ENCODE measurements at places on chromosomes 16 and 17.

GRCh38 chr16:10817514-10817913 lies 1.1 kb downstream of the TVP23A start:
- no peak for DNase-seq

DNA sequence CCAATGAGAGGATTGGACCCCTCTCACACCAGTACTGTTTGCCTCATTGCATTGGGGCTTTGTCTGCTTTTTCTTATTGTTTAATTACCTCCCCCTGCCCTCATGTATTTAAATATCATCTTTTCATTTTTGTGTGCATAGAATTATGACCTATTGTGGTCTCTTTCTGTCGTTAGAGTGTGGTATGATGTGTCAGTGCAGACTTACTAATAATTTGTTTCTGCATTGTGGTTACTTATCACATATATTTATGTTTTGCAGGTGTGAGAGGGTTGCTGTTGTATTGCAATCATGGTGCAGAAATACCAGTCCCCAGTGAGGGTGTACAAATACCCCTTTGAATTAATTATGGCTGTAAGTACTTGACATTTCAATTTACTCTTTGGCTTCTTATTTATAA lies 2.5 kb downstream of the SEC14L1 start:
- DNase-seq = no peak

DNA sequence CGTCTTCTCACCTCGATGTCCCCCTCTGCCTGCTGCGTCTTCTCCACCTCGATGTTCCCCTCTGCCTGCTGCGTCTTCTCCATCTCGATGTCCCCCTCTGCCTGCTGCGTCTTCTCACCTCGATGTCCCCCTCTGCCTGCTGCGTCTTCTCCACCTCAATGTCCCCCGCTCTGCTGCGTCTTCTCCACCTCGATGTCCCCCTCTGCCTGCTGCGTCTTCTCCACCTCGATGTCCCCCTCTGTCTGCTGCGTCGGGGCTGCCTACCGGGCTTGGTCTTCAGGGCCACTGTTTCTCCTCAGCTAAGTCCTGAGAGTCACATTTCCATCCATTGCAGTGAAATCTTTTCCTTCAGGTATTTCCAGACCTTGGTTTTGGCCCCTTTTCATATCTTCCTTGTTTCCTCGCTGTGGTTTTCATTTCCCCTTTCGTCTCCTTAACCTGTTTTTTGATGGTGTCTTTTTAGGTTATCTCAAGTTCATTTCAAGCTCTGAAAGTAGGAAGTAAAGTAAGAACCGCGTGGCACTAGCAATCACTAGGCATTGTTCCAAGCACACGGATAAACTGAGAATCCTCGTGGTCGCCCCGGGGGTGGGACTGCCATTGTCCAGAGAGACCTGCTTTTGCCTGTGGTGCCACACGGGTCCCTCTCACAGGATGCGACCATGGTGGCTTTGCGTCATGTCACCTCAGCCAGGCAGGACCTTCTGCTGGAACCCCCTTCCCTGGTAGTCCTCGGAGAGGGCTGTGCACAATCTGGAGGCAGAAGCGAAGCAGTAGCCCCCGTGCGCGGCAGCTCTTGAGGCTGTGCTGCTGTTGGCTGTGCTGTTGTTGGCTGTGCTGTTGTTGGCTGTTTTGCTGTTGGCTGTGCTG lies 9.5 kb upstream of the ZNF750 start:
- no peak for DNase-seq

- DNase-seq = no peak
Measured at GRCh38 chr17:48093341-48094045, 7.8 kb downstream of the CBX1 start.

GRCh38 chr16:85176541-85177447 lies 64.5 kb upstream of the CIBAR2 start:
- DNase-seq = no peak

DNA sequence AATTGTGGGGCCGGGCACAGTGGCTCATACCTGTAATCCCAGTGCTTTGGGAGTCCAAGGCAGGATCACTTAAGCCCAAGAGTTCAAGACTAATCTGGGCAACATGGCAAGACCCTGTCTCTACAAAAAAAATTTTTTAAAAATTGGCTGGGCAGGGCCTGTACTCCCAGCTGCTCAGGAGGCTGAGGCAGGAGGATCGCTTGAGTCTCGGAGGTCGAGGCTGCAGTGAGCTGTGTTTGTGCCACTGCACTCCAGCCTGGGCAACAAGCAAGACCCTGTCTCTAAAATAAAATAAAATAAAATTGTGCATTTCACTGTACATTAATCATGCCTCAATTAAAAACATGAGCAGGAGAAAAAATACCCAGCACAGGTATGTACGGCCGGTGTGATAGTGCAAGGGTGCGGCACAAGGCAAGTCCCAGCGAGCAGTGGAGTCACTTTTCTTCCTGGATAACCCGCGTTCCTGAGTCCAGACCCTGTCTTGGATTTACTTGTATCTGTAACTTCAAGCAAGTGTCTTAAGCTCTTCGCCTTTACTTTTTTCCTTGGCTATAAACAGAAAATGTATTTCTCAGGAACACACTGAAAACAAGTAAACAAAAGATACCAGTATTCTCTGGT lies 11.4 kb downstream of the ZDHHC7 start:
- no peak for DNase-seq

GRCh38 chr17:59437791-59438281 lies 106.4 kb downstream of the YPEL2 start:
- no peak for DNase-seq

DNA sequence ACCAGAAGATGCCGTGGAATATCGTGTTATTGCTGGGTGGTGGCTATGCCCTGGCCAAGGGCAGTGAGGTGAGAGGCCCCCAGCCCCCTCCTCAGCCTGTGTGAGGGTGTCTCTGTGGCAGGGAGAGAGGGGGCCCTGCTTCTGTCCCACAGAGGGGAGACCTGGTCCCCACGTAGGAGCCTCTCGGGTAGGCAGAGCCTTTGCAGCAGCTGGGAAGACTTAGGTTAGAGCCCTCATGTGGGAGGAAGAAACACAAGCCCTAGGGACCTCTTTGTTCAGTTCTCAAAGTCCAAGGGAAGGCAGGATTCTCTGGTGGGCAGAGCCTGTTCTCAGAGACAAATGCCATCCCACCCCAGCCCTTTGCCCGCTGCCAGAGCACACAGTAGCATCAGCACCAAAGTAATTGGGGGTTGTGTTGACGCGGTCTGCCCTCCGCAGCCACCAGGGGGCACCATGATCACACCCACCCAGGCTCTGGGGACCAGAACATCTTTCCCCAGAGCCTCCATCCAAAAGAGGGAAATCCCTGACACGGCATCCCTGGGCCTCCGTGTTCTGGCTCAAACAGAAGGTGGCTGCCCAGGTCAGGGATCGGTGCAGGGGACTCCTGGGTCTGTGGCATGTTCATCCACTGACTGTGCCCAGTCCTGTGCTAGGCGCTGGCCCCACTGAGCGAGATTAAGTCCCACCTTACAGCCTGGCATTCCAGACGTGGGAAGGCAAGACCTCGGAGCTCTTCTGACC lies 11.5 kb upstream of the FOXN1 start:
- peak; percentile 17 for DNase-seq

DNA sequence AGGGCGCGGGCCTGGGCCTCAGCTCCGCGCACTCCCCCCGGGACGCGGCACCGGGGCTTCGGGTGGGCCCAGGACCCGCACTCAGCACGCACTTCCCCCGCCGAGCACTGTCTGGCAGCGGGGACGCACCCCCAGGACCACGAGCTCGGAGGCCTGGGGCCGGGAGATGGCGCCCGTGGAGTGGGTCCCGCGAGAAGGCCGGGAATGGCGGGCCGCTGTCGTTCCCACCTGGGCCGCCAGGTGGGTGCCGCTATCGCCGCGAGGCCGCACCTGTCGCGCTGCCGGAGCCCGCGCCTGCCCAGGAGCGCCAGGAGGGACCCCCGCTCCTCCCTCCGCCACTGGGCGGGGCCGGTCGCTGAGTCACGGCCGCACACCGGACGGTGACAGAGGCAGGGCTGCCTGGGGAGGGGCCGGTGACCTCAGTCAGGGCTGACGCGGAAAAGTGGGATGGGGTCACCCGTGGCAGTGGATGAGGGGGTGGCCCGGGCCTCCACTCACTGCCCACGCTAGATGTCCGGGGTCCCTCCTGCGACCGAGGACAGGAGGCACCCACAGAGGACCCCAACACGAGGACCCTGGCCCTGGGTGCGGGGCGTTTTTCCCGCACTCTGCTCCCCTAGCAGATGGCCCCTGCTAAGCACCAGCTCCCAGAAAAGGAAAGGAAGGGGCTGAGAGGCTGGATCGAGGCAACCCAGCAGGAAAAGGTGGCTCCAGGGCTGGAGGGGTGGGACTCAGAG lies 6.9 kb upstream of the ACTG1 start:
- DNase-seq = no peak

- no peak for DNase-seq
Measured at GRCh38 chr17:55661256-55661758, 61.4 kb downstream of the TMEM100 start.

DNA sequence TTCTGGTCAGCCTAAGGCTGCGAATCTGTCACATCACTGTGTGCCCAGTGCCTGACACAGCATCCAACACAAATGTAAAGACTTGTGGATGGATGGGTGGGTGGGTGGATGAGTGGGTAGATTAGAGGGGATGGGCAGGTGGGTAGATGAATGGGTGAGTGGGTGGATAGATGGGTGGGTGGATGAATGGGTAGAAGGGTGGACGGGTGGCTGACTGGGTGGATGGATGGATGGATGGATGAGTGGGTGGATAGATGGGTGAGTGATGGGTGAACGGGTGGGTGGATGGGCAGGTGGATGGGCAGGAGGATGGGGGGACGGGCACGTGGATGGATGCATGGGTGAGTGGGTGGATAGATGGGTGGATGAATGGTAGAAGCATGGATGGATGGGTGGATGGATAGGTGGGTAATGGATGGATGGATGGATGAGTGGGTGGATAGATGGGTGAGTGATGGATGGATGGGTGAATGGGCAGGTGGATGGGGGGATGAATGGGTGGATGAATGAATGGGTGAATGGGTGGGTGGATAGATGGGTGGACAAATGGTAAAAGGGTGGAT lies 31.1 kb upstream of the ZFPM1 start:
- DNase-seq = no peak

- no peak for DNase-seq
Measured at GRCh38 chr17:52604105-52604504, 445.6 kb upstream of the CA10 start.

- DNase-seq = no peak
Measured at GRCh38 chr17:43722870-43723665, 35.5 kb downstream of the SOST start.

DNA sequence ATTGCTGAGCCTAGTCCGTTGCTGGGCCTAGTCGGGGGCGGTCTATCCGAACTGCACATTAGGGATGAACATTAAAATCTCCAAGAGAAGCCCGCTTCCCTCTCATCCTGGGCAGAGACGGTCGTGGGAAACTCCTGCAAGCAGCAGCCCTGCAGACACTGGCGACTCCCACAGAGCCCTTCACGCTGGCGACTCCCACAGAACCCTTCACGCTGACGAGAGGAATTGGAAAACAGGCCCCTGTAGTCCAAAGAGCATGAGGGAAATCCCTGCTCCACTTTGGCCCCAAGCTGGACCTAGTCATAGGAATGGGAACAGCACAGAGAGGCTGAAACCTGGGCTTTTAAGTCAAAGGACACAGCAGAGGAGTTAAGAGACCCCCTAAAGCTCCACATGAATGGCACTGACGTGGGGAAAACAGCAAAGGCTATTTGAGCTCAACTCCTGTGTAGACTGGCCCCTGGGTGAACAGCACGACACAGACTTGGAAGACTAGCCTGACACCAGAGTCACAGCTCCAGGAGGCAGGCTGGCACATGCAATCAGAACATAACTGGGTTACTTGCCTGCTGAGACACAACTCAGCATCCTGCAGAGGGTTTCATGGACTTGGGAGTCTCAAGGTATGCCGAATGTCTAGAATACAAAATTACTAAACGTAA lies 42.2 kb downstream of the WDR45B start:
- no peak for DNase-seq

- DNase-seq = no peak
Measured at GRCh38 chr16:72985148-72985941, 62.6 kb downstream of the ZFHX3 start.

DNA sequence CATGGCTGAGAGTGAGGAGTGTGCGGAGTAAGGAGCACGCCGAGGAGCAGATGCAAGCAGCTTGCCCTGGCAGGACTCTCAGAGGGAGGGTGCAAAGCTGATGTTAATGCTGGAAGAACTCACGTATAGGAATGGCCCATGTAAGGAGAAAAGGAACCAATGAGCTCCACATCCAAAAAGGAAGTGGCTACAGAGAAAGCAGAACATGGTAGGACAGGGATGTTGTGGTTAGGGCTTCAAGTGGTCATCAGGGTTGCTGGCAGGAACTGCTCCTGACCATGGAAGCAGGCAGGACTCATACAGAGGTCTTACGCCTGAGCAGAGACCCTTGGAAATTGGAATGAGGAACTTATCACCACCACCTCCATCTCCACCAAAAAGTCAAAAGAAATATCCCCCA lies 5.2 kb downstream of the MYO1D start:
- no peak for DNase-seq

- no peak for DNase-seq
Measured at GRCh38 chr17:79003661-79004411, 5.7 kb downstream of the CANT1 start.

DNA sequence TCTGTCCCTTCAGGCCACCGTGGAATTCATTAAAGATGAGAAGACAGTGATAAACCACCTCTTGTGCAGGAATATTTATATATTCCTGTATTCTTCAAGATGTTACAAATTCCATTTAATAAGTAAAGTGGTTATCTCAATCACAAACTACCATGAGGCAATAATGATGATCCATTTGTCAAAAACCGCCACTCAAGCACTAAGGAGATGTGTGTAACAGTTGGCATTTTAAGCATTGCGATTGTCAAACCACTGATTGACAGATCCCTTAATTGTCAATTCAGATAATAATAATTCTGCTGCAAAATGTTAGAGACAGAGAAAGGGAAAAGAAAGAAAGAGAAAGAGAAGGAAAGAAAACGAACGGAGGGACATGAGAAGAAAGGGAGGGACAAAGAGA lies 476.1 kb upstream of the RBFOX1 start:
- DNase-seq = no peak

GRCh38 chr16:49399594-49400364 lies 26.2 kb downstream of the C16orf78 start:
- DNase-seq = no peak

All from HS-27A (cell line).